ENCODE measurements at places on chromosomes 12 and 14. TPM values are rescaled to one million over a fixed set of nuclear protein-coding genes. Genes with fewer than 3 reads are reported as not detected.
A peak's percentile ranks its signal among the peaks of the same experiment; 100 is the strongest.

The C12orf56 gene
- 1.8 TPM for total RNA-seq

The KLHDC1 gene
- total RNA-seq = 0.98 TPM

The OTX2 gene
- 18.8 TPM for total RNA-seq

The POTEM gene
- total RNA-seq = not detected

GRCh38 chr12:91213-91612 lies 24.6 kb downstream of the IQSEC3 start:
- peaks cover 6% of the 10 kb centered on the region for H3K4me1 ChIP-seq
- H3K27me3 ChIP-seq = no peaks in the 10 kb centered on the region
- H3K27ac ChIP-seq = no peak overlapping the region
- H3K36me3 ChIP-seq = peaks cover 25% of the 10 kb centered on the region
- no peak for DNase-seq

DNA sequence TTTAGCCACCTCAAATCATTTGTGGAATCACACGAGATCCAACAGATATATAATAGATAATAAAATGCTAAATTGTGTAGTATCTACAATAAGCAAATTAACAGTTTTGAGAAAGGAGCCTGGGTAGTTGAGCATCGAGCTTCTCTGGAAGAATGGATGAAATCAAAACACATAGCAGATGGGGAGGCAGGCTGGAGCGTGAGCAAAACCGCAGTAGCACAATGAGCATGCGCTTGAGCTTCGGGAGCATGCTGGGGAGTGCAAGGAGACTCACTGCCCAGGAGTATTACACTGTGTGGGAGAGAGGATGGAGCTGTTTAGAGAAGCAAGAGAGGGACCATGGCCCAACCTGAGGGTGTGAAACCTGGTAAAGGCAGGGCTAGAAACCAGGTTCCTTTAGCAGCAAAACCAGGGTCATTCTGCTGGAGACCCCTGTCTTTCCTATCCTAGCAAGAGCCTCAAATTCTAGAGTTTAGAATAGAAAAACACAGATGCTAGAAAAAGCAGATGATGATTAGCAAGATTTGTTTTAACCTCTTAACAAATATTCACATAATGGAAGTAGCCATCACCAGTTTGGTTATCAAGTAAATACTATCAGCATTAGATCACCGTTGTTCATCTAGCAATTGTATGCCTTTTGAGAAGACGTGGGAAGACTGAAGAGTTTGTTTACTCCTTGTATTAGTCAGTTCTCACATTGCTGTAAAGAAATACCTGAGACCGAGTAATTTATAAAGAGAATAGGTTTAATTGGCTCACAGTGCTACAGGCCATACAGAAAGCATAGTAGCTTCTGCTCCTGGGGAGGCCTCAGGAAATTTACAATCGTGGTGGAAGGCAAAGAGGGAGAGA lies 484.8 kb downstream of the EGLN3 start:
- H3K4me1 ChIP-seq = peaks cover 4% of the 10 kb centered on the region
- no peak for DNase-seq
- H3K36me3 ChIP-seq = no peaks in the 10 kb centered on the region
- no peak overlapping the region for H3K27ac ChIP-seq
- H3K27me3 ChIP-seq = no peaks in the 10 kb centered on the region
- H3K4me3 ChIP-seq = no peak overlapping the region

DNA sequence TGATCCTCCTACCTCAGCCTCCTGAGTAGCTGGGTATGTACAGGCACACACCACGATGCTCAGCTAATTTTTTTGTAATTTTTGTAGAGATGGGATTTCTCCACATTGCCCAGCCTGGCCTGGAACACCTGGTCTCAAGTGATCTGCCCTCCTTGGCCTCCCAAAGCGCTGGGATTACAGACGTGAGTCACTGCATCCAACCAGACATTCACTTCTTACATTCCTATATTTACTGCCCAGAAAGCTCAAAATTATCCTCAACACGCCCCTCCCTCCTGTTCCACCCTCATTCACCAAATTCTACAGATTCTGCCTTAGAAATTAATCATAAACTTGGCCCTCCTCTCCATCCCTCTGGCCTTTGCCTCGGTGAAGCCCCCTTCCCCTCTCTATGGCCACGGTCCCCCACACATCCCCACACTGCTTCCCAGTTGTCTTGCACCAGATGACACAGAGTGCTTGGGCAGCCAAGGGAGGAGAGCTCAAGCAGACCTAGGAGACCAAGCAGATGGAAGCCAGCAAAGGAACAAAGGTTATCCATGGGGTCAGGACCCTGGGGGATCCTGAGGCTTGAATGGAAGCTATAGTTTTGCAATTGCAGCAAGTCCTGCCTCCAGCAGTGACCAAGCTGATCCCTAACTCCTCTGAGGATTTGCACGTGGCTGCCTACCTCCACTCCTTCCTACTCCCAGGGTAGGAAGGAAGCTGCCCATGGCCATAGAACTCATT lies 213.2 kb upstream of the FOXN3 start:
- H3K27me3 ChIP-seq = peaks cover 9% of the 10 kb centered on the region
- H3K4me3 ChIP-seq = peak overlapping the region; percentile 67
- DNase-seq = peak; percentile 78
- no peaks in the 10 kb centered on the region for H3K36me3 ChIP-seq
- H3K27ac ChIP-seq = peak overlapping the region; percentile 97
- peaks cover 38% of the 10 kb centered on the region for H3K4me1 ChIP-seq

DNA sequence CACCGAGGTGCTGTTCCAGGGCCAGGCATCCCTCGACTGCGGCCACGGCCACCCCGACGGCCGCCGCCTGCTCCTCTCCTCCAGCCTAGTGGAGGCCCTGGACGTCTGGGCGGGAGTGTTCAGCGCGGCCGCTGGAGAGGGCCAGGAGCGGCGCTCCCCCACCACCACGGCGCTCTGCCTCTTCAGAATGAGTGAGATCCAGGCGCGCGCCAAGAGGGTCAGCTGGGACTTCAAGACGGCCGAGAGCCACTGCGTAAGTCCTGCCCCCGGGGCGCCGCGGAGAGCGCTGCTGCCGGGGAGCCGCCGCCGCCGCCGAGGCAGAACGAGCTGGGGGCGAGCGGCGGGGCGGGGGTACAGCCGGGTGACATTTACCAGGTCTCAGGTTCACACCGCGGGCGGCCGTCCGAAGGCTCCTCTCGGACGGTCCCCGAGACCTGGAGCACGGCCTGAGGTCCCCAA lies 1.4 kb downstream of the PLXNC1 start:
- peaks cover 12% of the 10 kb centered on the region for H3K4me1 ChIP-seq
- H3K36me3 ChIP-seq = no peaks in the 10 kb centered on the region
- no peak overlapping the region for H3K27ac ChIP-seq
- H3K4me3 ChIP-seq = peak overlapping the region; percentile 65
- peak; percentile 64 for DNase-seq

- no peak overlapping the region for H3K27ac ChIP-seq
- peaks cover 8% of the 10 kb centered on the region for H3K27me3 ChIP-seq
- DNase-seq = peak; percentile 57
- H3K36me3 ChIP-seq = no peaks in the 10 kb centered on the region
These were observed 413.7 kb downstream of the PCNX1 start for GRCh38 chr14:71320734-71321573.

GRCh38 chr14:67999290-67999689 lies 179.7 kb downstream of the RAD51B start:
- DNase-seq = no peak
- no peak overlapping the region for H3K4me3 ChIP-seq
- H3K27me3 ChIP-seq = no peaks in the 10 kb centered on the region
- H3K4me1 ChIP-seq = no peaks in the 10 kb centered on the region
- no peak overlapping the region for H3K27ac ChIP-seq
- H3K36me3 ChIP-seq = no peaks in the 10 kb centered on the region

DNA sequence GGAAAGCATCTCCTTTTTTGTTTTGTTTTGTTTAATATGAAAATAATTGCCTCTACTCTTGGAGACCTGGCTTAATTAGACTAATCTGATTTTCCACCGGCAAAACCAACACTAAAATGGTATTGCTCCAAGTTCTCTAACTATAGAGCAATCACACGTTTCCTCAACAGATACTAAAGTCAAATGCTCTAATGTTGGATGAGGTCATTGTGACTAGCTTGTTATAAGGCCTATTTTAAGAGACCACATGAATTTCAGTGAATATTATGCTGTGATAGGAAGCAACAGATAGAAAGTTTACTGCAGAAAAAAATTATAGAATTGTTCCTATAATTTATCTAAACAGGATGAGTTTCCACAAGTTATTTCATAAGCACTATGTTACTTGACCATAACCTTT lies 3.3 kb upstream of the CCDC196 start:
- H3K4me3 ChIP-seq = no peak overlapping the region
- peaks cover 2% of the 10 kb centered on the region for H3K4me1 ChIP-seq
- H3K36me3 ChIP-seq = no peaks in the 10 kb centered on the region
- H3K27ac ChIP-seq = no peak overlapping the region
- no peaks in the 10 kb centered on the region for H3K27me3 ChIP-seq

GRCh38 chr14:60722107-60722356 lies 2.1 kb downstream of the SIX4 start:
- peak overlapping the region; percentile 94 for H3K4me3 ChIP-seq
- H3K36me3 ChIP-seq = no peaks in the 10 kb centered on the region
- H3K4me1 ChIP-seq = peaks cover 15% of the 10 kb centered on the region
- peak overlapping the region; percentile 82 for H3K27ac ChIP-seq
- DNase-seq = no peak

DNA sequence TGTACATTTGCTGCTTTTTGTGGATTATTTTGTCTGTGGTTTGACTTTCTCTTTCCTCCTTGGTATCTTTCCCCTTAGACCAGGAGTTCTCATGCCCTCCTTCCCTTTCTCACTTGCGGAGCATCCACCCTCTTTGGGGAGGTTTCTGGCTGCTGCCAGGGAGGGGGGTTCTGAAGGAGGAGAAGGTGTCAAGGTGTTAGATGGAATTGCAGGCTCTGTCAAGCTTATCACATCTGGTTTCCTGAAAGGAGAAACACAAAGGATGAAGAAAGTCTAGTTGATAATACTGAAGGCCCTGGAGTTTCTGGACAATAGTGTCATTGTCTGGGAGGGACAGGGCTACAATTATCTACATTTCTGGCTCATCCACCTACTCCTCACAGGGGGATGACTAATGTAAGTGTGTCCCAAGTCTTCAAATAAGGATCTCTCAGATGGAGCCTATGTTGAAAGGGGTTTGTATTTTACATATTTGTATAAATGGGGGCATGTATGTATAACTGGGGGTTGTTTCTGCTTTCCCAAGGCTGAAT lies 217.3 kb upstream of the CCDC196 start:
- no peaks in the 10 kb centered on the region for H3K27me3 ChIP-seq
- H3K4me1 ChIP-seq = no peaks in the 10 kb centered on the region
- no peak for DNase-seq
- no peaks in the 10 kb centered on the region for H3K36me3 ChIP-seq

GRCh38 chr14:76958020-76958979 lies 70.2 kb downstream of the IRF2BPL start:
- H3K27me3 ChIP-seq = peaks cover 8% of the 10 kb centered on the region
- H3K27ac ChIP-seq = no peak overlapping the region
- DNase-seq = no peak
- no peak overlapping the region for H3K4me3 ChIP-seq

GRCh38 chr14:93369713-93370266 lies 22.8 kb downstream of the COX8C start:
- H3K4me3 ChIP-seq = no peak overlapping the region
- no peak overlapping the region for H3K27ac ChIP-seq
- DNase-seq = no peak
- peaks cover 12% of the 10 kb centered on the region for H3K36me3 ChIP-seq

- H3K27me3 ChIP-seq = peaks cover 12% of the 10 kb centered on the region
- peak overlapping the region; percentile 63 for H3K4me3 ChIP-seq
- peaks cover 66% of the 10 kb centered on the region for H3K4me1 ChIP-seq
- no peaks in the 10 kb centered on the region for H3K36me3 ChIP-seq
These were observed 57.5 kb downstream of the PLEKHA5 start for GRCh38 chr12:19186722-19187661.

DNA sequence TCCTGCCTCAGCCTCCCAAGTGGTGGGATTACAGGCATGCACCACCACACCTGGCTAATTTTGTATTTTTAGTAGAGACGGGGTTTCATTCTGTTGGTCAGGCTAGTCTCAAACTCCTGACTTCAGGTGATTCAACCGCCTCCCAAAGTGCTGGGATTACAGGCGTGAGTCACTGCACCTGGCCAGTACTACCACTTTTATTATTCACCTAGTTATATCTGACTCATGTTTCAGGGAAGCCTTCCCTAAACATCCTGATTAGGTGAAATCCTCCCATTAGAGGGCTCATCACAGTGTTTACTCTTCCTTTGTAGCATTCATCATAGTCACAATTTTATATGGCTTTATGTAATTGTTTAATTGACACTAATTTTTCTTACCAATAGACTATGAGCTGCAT lies 295.3 kb upstream of the SOX5 start:
- no peak overlapping the region for H3K27ac ChIP-seq
- no peaks in the 10 kb centered on the region for H3K36me3 ChIP-seq
- no peak for DNase-seq
- H3K27me3 ChIP-seq = peaks cover 4% of the 10 kb centered on the region

- H3K4me1 ChIP-seq = peaks cover 14% of the 10 kb centered on the region
- no peak for DNase-seq
- no peaks in the 10 kb centered on the region for H3K36me3 ChIP-seq
These were observed 215.5 kb downstream of the PIK3C2G start for GRCh38 chr12:18476861-18477260.

DNA sequence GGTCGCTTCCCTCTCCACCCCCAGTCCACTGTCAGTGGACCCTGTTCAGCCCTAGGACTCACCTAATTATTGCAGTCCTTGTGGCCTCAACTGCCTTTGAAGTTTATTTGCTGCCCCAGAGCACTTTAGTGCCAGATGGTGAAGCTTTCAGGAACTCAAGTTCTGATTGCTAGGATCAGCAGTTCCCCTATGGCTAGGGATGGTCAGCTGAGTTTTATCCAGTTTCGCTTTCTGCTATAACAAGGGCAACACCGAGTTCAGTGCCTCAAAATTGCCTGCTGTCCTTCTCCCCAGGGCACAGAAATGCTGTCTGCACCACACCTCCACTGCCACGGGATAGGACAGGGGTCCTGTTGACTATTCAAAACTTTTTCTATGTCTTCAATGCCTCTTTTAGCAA lies 295.0 kb downstream of the GPHN start:
- peaks cover 2% of the 10 kb centered on the region for H3K27me3 ChIP-seq
- H3K27ac ChIP-seq = no peak overlapping the region
- DNase-seq = no peak

GRCh38 chr12:115451780-115452736 lies 768.1 kb upstream of the TBX3 start:
- DNase-seq = peak; percentile 73
- H3K27me3 ChIP-seq = peaks cover 7% of the 10 kb centered on the region
- H3K4me1 ChIP-seq = peaks cover 2% of the 10 kb centered on the region
- H3K27ac ChIP-seq = no peak overlapping the region
- no peaks in the 10 kb centered on the region for H3K36me3 ChIP-seq

- H3K4me1 ChIP-seq = peaks cover 21% of the 10 kb centered on the region
- peaks cover 8% of the 10 kb centered on the region for H3K27me3 ChIP-seq
- no peak overlapping the region for H3K27ac ChIP-seq
- peak; percentile 10 for DNase-seq
- no peaks in the 10 kb centered on the region for H3K36me3 ChIP-seq
These were observed 138.4 kb downstream of the ADGRD1 start for GRCh38 chr12:131091976-131092691.
